Retina (tissue), 1 donor: ENCODE measurements at places on chromosomes 4 and X.

DNA sequence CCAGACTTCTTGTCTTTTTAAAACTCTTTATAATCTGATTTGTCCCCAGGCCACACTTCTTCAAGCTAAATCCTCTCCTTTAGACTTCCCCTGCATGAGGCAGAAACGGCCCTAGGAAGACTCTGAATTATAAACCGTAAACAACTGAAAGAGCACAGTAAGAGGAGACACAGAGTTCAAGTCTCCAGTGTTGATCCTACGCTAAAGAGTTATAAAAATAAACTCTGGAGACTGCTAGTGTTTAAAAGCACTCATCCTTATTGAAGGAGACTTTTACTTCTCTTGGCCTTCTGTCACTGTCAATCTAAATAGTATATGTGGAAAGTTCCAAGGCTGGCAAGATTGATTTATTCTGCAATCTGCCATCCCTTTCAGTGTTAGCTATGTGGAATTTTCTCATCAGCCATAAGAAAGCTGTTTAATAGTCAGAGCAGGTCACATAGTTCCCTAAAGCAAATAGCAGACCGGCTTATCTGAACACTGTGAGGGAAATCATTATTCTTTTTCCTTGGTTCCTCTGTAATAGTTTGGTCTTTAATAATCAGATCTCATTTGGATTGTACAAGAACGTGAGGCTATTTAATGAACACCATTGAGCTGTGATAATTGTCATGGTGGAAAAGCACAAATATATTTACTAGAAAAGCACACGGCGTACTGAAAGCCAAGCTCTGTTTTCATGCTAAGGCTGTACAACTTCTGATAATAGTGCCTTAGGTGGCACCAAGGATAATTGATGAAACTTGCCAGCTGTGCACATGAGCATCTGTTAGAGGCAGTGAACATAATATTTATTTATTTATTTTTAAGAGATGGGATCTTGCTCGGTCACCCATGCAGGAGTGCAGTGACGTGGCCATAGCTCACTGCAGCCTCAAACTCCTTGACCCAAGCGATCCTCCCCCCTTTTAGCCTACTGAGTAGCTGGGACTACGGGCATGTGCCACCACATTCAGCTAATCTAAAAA is 157.7 kb downstream of the CEP135 start:
- DNase-seq, result no peak

DNA sequence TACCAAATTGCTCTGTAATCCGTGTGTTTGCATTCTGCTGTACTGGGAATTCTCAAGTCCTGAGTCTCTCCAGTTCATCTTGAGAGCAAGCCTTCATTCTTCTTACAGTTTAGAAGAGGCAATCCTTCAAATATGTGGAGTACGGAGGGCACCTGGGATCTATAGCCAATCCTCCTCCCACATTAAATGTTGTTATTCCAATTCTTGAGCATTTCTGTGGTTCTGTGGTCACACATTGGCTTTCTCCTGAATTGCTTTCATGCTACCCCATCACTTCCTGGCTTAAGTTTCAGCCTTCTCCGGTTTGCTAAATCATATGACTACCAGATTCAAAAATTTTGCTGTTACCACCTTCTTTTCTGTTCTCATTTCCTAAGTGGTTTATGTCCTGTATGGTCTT is 611.1 kb downstream of the PCDH19 start:
- no peak for DNase-seq

DNA sequence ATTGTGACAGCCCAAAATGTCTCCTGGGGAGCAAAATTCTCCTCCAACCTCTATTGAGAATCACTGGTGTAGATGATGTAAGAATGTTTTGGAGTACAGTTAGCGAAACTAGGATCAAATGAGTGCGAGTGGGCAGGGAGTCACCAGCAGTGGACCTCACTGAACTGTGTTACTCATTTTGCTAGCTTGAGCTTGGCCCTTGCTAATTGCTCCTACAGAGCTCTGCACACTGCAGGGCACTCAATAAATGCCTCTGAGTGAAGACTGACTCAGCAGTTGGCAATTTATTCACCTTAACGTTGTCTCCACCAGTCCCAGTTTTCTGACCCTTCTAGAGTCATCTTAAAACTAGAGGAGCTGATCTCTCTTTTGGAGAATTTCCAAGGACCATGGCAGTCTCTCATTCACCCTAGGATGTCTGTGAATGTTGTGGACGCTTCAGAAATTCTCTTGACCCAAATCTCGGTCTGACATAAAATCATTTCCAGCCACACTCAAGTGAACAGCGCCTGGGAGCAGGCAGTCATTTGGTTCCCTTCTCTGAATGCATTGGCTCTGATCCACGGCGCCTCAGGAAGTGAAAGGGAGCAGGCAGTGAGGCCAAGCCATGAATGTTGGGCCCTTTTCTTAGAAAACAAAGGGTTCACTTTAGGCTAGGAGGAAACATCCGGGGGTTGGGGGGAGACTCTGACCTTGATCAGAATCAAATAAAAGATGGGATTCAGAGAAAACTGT is 148.1 kb downstream of the NWD2 start:
- no peak for DNase-seq

GRCh38 chrX:113868711-113869110 is 715.2 kb upstream of the HTR2C start:
- no peak for DNase-seq

DNA sequence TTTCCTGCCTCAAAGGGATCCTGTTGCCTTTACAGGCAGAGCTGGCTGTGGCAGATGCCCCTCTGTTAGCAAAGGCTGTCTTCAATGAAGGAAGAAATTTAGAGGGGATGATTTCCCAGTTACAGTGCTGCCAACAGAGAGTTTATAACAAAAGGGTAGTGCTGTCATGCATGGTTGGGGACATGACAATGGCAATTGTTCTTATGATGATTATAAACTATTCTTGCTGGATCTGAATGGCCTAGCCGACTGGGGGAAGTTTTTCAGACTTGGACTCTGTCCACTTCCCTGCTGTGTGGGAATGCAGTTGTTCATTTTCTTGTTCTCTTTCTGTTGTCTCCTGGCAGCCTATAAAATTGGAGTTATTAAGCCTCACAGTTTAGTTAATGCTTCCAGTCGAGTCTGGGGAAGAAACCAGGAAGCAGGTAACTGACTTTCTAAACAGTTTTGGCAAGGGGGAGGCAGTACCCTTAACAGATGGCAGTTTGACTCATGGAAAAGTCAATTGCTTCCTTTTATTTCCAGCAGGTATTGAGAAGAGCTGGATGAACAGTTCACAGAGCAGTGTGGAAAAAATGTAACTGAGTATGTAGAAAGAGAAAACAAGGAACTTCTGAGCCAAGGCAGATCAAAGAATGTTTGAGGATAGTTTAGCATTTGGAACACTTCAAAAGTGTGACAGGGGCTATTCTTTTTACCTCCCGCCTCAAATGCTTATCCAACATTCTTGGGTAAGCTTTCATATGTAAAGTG is 582.6 kb downstream of the RAPGEF2 start:
- peak; percentile 56 for DNase-seq
